ENCODE measurements at places on chromosomes 5 and 9. TPM values are rescaled to one million over a fixed set of nuclear protein-coding genes. Genes with fewer than 3 reads are reported as not detected.

GGTA1 gene
- 37.8 TPM for total RNA-seq

DOCK2 gene
- total RNA-seq = 24.0 TPM

RECK gene
- 7.6 TPM for total RNA-seq

ARID3C gene
- total RNA-seq = not detected

FCN2 gene
- total RNA-seq = not detected

DTWD2 gene
- 13.1 TPM for total RNA-seq

SPATA31C1 gene
- total RNA-seq = not detected

CRAT gene
- 124 TPM for total RNA-seq

SLC27A4 gene
- total RNA-seq = 40.0 TPM

SPOCK1 gene
- total RNA-seq = 11.5 TPM

- H3K27me3 ChIP-seq = no peaks in the 10 kb centered on the region
- H3K27ac ChIP-seq = peak overlapping the region; percentile 73
- H3K4me1 ChIP-seq = peaks cover 40% of the 10 kb centered on the region
- no peak overlapping the region for H3K4me3 ChIP-seq
- no peaks in the 10 kb centered on the region for H3K36me3 ChIP-seq
- DNase-seq = no peak
These were observed 194.7 kb downstream of the GLIS3 start for GRCh38 chr9:4105183-4105582.

GRCh38 chr9:121179930-121180681, 21.6 kb downstream of the RAB14 start:
- peaks cover 26% of the 10 kb centered on the region for H3K36me3 ChIP-seq
- DNase-seq = no peak
- H3K27me3 ChIP-seq = no peaks in the 10 kb centered on the region
- H3K4me1 ChIP-seq = peaks cover 8% of the 10 kb centered on the region

DNA sequence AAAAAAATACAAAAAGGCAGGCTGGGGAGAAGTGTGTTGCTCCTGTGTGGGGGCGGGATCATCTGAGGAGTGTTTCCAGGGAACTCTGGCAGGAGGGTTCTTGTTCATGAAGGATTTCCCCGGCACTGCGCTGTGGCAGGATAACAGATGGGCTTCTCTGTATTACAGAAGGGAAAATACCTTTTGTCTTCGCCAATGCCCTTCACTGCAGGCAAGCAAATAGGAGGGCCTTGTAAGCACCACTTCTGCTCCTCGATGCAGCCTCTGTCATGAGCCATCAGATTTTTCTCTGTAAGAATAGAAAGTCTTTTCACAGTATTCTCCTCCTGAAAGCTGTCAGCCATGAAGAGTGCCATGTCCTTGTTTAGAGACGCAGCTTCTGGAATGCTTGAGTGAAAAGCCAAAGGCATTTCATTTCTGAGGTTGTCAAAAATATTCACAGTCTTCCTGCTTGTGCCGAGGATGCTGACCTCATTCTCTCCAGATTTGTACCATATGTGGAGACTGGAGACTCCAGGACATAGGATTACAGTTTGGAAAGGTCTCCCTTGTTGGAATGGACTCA, 294.0 kb downstream of the YTHDC2 start:
- no peak overlapping the region for H3K4me3 ChIP-seq
- H3K4me1 ChIP-seq = no peaks in the 10 kb centered on the region
- H3K27me3 ChIP-seq = no peaks in the 10 kb centered on the region
- no peak for DNase-seq
- H3K36me3 ChIP-seq = no peaks in the 10 kb centered on the region

- H3K36me3 ChIP-seq = no peaks in the 10 kb centered on the region
- no peaks in the 10 kb centered on the region for H3K27me3 ChIP-seq
- H3K4me1 ChIP-seq = no peaks in the 10 kb centered on the region
- H3K27ac ChIP-seq = no peak overlapping the region
These were observed 16.1 kb downstream of the AHRR start for GRCh38 chr5:337563-338130.

- H3K4me1 ChIP-seq = no peaks in the 10 kb centered on the region
- no peak overlapping the region for H3K4me3 ChIP-seq
- no peak overlapping the region for H3K27ac ChIP-seq
These were observed 591.9 kb downstream of the SEMA5A start for GRCh38 chr5:8953911-8954438.

GRCh38 chr5:42641336-42642005, 115.1 kb upstream of the CCDC152 start:
- no peak overlapping the region for H3K27ac ChIP-seq
- no peaks in the 10 kb centered on the region for H3K27me3 ChIP-seq
- no peaks in the 10 kb centered on the region for H3K4me1 ChIP-seq
- no peak overlapping the region for H3K4me3 ChIP-seq

GRCh38 chr9:31140316-31140715, 1244.1 kb upstream of the ACO1 start:
- H3K27me3 ChIP-seq = no peaks in the 10 kb centered on the region
- no peaks in the 10 kb centered on the region for H3K36me3 ChIP-seq
- H3K4me1 ChIP-seq = no peaks in the 10 kb centered on the region
- H3K4me3 ChIP-seq = no peak overlapping the region
- DNase-seq = no peak

GRCh38 chr5:17157916-17158529, 59.4 kb upstream of the BASP1 start:
- H3K36me3 ChIP-seq = no peaks in the 10 kb centered on the region
- H3K4me3 ChIP-seq = no peak overlapping the region
- H3K27me3 ChIP-seq = no peaks in the 10 kb centered on the region

GRCh38 chr9:33170464-33171415, 3.6 kb upstream of the B4GALT1 start:
- H3K4me1 ChIP-seq = peaks cover 14% of the 10 kb centered on the region
- no peaks in the 10 kb centered on the region for H3K27me3 ChIP-seq
- DNase-seq = peak; percentile 66
- H3K27ac ChIP-seq = no peak overlapping the region

GRCh38 chr5:115557667-115558387, 13.3 kb upstream of the FEM1C start:
- no peaks in the 10 kb centered on the region for H3K36me3 ChIP-seq
- H3K4me3 ChIP-seq = no peak overlapping the region
- H3K4me1 ChIP-seq = peaks cover 9% of the 10 kb centered on the region
- no peaks in the 10 kb centered on the region for H3K27me3 ChIP-seq
- H3K27ac ChIP-seq = no peak overlapping the region

- no peak for DNase-seq
- H3K36me3 ChIP-seq = no peaks in the 10 kb centered on the region
- H3K4me1 ChIP-seq = no peaks in the 10 kb centered on the region
These were observed 26.1 kb downstream of the AP3B1 start for GRCh38 chr5:78268356-78268755.

DNA sequence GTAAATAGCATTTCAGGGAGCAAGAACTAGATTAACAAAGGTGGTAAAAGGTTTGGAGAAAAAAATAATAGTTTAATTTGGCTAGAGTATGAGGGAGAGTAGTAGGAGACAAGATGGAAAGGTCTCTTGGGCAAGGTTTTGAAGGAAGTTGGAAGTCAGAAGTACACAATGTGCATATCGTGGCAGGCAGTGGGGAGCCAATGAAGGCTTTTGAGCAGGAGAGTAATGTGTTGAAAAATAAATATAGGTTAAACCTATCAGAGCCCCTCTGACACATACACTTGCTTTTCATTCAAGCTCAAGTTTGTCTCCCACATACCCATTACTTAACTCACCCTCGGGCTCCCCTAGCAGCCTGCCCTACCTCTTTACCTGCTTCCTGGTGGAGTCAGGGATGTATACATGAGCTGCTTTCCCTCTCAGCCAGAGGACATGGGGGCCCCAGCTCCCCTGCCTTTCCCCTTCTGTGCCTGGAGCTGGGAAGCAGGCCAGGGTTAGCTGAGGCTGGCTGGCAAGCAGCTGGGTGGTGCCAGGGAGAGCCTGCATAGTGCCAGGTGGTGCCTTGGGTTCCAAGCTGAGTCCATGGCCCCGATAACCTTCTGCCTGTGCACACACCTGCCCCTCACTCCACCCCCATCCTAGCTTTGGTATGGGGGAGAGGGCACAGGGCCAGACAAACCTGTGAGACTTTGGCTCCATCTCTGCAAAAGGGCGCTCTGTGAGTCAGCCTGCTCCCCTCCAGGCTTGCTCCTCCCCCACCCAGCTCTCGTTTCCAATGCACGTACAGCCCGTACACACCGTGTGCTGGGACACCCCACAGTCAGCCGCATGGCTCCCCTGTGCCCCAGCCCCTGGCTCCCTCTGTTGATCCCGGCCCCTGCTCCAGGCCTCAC, at the start of gene CA9:
CA9 (plus strand) TSS at position 797 of the 893 bp plus-strand sequence; CDS start at position 829, 32 bp downstream.
- H3K36me3 ChIP-seq = no peaks in the 10 kb centered on the region
- peak; percentile 49 for DNase-seq
- no peak within 1 kb of the TSS for H3K27ac ChIP-seq

GRCh38 chr5:61559146-61559545, 227.1 kb downstream of the ZSWIM6 start:
- DNase-seq = no peak
- H3K27me3 ChIP-seq = no peaks in the 10 kb centered on the region
- no peak overlapping the region for H3K27ac ChIP-seq
- H3K4me1 ChIP-seq = no peaks in the 10 kb centered on the region

DNA sequence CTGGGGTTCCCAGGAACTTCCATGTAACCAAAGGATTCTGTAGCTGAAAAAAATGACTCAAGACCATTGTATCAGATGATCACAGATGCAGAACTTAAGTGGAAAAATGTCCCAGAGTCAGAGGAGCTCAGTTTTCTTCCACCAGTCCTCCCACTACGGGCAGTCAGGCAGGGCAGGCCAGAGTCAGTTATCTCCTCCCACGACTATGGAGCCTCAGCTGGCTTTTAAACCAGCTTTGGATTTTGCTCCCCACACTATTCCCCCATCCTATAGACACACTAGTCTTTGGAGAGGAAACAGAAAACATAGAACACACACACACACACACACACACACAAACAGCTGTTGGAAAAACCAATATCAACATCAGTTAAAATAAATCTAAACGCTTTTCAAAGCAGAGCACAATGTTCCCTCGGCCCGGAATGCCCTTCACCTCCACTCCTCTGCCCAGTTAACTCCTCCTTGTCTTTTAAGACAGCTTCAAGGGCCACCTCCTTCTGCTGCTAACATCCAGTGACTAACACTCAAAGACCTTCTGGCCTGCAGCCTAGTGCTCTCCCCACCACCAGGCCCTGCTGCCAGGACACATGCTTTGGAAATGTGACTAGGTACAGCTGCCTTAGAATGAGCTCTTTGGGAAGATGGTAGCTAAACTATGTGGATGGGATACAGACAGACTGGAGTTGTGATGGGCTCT, 56.8 kb downstream of the NIPAL4 start:
- H3K4me3 ChIP-seq = no peak overlapping the region
- H3K27ac ChIP-seq = peak overlapping the region; percentile 81

DNA sequence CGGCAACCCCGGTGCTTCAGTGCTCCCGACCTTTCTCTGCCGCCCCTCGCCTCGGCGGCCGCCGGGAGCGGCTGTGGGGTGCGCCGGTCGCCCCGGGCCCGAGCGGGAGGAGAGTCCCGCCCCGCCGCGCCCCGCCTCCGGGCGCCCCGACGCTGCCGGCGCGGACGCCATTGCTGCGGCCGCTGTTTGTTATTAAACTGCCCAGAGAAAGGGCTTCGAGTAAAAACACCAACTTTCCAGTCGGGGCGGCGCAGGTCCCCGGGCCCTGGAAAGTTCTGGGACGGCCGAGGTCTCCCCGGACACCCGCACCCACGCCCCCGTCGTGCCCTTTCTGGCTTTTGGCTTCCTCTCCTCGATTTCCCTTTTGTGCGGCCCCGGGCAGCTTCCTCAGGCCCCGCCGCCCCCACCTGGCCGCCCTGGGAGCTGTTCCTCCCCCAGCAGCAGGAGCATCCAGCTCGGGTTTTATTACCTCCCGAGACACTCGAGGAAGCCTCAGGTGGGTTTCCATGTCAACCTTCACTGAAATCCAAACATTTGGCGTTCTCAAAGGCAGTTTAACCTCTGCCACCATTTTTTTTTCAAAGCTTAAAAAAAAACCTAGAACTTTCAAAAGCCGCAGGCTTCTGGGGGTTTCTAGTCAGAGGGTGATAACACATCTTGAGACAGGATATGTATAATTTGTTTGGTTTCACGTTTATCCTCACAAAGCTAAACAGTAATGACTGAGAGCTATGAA, 334.4 kb downstream of the CWC27 start:
- DNase-seq = peak; percentile 70
- peaks cover 14% of the 10 kb centered on the region for H3K4me1 ChIP-seq
- no peaks in the 10 kb centered on the region for H3K27me3 ChIP-seq
- peak overlapping the region; percentile 60 for H3K4me3 ChIP-seq

- no peaks in the 10 kb centered on the region for H3K4me1 ChIP-seq
- no peaks in the 10 kb centered on the region for H3K36me3 ChIP-seq
- DNase-seq = no peak
- H3K4me3 ChIP-seq = no peak overlapping the region
- no peaks in the 10 kb centered on the region for H3K27me3 ChIP-seq
These were observed 42.3 kb upstream of the MUSK start for GRCh38 chr9:110626101-110626829.

GRCh38 chr5:124410539-124411488, 335.6 kb downstream of the ZNF608 start:
- no peak overlapping the region for H3K4me3 ChIP-seq
- no peaks in the 10 kb centered on the region for H3K27me3 ChIP-seq
- H3K4me1 ChIP-seq = no peaks in the 10 kb centered on the region
- H3K36me3 ChIP-seq = no peaks in the 10 kb centered on the region
- H3K27ac ChIP-seq = no peak overlapping the region
